ENCODE measurements at places on chromosomes 1 and 21. TPM values are rescaled to one million over a fixed set of nuclear protein-coding genes. Genes with fewer than 3 reads are reported as not detected.

DNA sequence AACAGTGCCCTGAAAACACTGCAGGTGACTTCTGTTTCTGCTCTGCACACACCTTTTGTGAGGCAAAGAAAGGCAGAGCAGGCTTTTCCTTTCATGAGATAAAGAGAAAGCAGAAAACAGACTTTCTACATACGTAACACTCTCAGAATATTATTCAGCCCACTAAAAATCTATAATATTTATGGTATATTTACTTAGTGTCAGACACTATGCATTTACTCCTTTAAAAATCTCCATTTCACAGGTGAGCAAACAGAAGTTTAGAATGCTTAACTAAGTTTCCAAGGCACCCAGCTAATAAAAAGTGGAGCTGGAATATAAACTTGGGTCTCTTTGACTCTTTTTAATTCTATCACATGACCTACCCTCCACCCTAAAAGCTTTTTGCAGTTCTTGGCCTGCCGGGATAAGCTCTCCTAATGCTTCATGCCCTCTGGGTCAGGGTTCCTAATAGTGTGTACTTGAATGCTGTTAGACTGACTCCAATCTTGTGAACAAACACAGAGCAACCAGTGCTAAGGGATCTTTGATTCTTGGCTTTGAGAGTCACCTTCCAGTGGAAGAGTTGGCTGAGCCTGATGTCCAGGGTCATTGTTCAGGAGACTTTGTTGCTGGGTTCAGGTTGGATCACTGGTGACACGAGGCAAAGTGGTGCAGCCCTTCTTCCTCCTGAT is 27.2 kb downstream of the PROK1 start:
- no peak for DNase-seq

DNA sequence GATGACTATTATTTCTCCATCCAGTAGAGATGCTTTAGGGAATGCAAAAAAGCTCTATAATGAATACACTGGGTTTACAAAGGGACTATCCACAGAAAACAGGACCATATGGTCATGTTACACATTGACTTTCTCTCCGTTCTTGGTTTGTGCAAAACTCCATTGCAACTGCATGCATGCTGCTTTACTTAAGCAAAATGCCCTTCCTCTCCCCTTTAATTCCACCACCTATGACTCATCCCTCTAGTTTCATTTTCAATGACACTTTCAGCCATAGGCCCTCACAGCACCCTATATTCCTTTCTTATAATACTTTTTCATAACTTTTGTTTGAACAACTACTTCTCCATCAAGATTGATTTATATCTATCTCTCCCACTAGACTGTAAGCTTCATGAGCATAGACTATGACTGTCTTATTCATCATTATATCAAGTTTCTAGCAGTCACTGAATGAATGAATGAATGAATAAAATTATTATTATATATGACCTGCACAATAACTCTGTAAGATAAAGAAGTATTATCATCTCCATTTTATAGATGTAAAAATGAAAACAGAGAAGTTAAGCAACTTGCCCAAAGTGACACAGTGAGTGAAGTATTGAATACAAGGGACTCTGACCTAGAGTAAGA is 248.9 kb downstream of the PLPP3 start:
- no peak for DNase-seq

DNA sequence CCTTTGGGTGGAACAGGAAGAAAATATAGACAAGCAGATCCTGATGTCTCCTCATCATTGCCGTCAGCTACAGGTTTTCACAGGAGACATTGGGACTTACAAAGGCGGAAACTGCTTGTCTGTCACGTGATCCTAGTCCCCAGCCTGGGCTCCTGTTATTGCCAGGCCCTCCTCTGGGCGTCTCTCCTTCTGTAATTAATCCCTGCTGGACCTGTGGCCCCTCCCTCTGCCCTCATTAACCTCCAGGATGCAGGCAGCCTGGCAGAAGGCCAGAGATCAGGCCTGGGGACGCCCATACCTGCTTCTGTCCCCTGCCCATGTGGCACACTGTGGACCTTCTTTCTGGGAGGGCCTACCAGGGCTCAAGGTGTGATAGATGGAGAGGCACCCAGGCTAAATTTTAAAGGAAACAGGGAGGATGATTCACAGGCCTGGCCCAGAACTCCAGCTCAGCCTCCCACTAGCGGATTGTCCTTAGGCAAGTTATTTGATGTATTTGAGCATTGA is 2.4 kb downstream of the S100A5 start:
- no peak for DNase-seq

- DNase-seq, result no peak
These were observed 218.9 kb downstream of the LHX8 start for GRCh38 chr1:75353051-75353450.

GRCh38 chr1:114316204-114316603 is 162.5 kb upstream of the SYT6 start:
- DNase-seq, result no peak

- no peak for DNase-seq
These were observed 22.7 kb downstream of the SLC2A1 start for GRCh38 chr1:42935971-42936308.

GRCh38 chr1:12640237-12640957 is 3.5 kb upstream of the AADACL4 start:
- no peak for DNase-seq

DNA sequence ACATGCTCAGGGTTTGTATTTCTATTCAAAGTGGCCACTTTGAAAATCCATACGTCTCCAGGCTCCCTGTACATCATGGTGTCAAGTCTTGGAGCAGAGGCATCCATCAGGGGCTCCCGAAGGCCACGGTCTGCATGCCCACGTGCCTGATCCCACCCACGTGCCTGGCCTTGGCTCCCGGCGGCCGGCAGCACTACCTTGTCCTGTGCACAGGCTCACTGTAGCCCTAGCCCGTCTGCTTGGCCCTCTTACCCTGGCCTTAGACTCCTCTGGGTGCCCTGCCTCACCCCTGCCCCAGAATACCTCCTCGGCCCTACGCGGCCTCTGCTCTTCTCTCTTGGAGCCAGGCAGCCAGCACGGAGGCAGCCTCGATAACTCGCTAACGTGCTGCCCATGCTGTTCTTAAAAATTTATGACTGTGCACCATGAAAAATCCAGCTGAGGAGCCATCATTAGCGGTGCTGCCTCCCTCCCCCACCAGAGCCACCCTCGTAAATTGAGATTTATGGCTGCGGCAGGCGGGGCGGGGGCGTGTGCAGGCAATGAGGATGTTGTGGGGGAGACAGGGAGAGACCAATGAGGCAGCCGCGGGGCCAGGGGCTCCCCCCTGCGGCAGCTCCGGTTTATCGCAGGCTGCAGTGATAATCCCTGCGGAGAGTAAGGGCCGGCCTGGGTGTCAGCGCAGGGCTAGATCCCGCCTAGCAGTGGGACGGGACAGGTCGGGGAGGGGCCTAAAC is 24.6 kb downstream of the DMAP1 start:
- peak; percentile 69 for DNase-seq

DNA sequence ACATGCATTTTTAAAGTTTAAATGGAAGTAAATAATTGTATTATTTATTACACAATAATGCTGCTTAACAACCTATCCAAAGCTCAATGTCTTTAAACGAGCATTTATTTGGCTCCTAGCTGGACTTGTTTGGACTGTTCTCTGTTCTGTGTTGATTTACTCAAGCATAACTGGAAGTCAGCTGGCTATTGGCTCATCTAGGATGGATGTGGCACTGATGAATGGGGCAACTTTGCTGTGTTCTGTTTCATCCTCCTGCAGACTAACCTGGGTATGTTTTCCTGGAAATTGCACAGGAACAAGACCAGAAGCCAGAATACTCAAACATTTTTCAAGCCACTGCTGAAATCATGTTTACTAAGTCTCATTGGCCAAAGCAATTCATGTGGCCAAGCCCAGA is 70.8 kb upstream of the HSD17B7 start:
- DNase-seq, result no peak

- DNase-seq, result peak; percentile 39
These were observed 11.4 kb downstream of the KCNJ6 start for GRCh38 chr21:37904856-37905255.

Gene NR1I3
- not detected for total RNA-seq

Gene NCAM2
- 4.5 TPM for total RNA-seq

Gene XKR8
- 2.3 TPM for total RNA-seq

Gene ACOT7
- total RNA-seq, result 7.5 TPM

Gene PDC
- total RNA-seq, result not detected

Gene RGS16
- 8.2 TPM for total RNA-seq

Gene DR1
- total RNA-seq, result 49.9 TPM

Gene GNL2
- 57.5 TPM for total RNA-seq

Measured in muscle of leg (tissue), 16 donors.